Esophagus squamous epithelium (tissue), 5 donors: ENCODE measurements at places on chromosomes 11 and 22.

DNA sequence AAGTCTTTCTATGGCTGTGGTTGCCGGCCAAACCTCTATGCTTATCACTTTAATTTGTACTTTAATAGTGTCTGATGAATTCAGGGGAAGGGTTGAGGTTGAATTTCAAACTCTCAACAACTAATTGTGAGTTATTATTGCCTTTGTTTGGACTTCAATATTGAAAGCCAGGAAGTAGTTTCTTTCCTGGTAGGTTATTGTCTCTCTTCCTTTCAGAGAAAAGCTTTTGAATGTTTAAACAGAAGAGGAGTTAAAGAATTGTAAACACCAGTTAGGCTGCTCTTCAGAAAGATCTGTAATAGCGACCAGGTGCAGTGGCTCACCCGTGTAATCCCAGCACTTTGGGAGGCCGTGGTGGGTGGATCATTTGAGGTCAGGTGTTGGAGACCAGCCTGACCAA, 22.2 kb downstream of the NNMT start:
- no peak for DNase-seq

GRCh38 chr11:18145025-18145424, 12.7 kb downstream of the MRGPRX3 start:
- no peak for DNase-seq

DNA sequence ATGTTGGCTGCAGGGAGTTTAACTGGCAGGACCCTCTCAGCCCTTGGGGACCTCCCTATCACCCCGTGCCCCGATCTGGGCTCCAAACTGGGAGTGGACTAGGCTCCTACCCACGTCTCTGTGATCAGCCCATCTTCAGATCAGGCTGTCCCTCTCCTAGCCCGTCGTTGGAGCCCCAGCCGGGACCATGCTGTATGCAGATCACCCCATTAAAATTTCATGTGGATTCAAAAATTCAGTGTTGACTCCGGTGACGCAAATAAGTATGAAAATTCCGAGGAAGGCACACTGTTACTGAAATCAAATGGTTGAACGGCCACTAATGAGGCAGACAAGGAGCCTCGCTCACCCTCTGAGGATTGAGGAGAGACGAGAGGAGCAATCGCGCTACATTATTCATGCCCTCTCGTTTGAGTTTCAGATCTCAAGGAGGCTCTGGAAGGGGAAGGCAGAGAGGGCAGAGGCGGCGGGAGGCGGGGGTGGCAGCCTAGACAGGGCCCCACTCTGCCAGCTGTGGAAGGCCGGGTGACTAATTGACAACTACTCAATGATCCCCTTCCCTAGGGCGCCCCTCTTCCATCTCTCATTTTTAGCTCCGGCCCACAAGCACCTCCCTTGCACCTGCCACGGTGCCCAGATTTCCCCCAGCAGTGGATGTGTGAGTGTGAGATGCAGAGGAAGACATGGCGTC, 255.4 kb downstream of the MIAT start:
- no peak for DNase-seq

DNA sequence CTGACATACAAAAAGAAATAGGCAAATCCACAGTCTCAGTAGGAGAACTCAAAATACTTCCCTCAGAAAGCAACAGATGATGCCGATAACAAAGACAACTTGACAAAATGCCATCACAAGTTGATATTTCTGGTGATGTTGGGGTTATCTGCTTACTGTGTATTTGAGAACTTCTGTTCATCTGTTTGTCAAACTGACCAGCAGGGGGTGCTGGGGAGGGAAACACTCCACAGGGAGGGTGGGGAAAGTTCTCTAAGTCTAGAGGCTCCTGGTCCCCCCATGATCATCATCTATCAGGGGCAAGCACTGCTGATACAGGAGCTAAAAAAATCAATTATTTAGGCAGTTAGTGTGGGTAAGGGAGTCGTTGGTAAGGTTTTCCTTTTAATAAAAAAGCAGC, 19.2 kb downstream of the GLYATL1 start:
- DNase-seq, result no peak

DNA sequence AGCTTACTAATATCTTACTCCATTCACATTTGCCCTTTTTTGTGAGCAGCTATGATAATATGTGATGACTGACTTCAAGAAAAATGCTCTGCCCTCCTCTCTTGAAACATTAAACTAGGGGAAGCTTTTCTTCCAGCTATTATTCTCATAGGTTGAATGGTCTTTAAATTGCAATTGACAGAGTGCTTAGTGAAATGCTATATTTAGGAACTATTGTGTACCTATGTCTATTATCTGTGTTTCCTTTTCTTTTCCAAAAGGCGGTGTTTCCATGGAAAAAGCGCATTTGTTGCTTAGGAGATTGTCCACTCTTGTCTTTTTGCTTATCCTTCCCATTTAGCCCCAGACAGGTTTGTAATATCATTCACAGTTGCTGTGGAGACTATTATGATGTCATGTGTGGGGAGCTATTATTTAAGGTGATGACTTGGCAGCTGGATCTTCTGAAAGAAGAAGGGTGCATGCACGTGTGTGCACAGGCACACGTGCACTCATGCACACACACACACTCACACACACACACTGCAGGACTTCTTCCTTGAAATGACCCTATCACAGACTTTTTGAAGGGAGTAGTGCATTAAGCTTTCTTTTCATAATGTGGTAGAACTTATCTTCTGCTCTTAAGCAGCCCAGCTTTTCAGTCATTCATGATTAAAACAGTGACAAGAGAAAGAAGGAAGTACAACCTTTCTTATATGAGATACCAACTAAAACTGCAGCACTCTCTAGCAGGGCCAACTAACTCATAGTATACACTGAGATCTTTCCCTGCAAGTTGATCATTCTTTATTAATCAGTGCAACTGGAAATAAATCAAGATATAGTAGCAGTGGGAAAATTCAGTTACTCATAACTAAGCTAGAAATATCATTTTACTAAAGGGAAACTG, 340.8 kb upstream of the MTNR1B start:
- no peak for DNase-seq

DNA sequence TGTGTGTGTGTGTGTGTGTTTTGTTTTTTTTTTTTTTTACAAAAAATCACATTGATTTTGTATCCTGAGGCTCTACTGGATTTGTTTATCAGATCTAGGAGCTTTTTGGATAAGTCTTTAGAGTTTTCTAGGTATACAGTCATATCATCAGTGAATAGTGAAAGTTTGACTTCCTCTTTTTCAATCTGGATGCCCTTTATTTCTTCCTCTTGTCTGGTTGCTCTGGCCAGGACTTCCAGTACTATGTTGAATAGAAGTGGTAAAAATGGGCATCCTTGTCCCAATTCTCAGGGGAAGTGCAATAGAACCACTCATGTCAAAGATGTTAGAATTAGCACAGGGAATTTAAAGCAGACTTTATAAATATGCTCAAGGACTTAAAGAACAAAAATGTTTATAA, 32.6 kb upstream of the PRDM11 start:
- DNase-seq, result no peak

DNA sequence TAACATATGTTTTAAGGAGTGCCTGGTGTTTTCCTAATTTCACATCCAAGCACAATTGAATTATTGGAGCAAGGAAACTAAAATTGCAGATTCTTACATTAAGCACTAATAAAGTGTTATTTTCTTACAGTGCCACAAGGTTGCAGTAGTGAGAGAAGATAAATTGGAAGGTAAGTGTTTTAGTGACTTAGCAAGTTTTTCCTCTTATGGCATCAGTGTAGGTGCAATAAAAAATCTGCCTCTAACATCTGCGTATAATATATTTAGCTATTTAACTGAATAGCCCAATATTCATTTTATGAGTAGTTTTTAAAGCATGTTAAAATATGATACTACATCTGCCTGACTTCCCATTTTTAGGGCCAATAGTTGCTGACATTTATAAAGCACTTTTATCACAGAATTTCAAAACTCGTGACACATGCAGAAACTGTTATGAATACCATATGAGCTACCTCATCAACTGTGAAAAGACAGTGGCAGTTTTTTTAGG, 19.0 kb downstream of the POLD3 start:
- DNase-seq, result no peak

GRCh38 chr22:24133187-24133965, 47.9 kb upstream of the SUSD2 start:
- no peak for DNase-seq

DNA sequence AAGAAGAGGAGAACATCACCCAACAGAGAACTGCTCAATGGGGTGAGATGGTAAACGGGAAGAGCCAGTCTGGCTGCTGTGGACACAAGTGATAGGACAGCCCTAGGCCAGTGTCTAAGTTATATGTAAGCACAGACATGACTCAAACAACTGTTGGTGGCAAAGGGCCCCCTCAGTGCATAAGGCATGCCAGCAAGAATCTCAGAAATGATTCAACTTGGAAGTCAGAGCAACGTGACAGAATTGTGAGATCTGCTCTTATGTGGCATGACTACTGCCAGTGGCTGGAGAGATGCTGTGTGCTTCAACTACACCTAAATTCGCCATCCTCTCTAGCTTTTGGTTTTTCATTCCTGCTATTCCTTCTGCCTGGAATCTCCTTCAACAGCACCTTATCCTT, 7.4 kb downstream of the SLN start:
- no peak for DNase-seq

DNA sequence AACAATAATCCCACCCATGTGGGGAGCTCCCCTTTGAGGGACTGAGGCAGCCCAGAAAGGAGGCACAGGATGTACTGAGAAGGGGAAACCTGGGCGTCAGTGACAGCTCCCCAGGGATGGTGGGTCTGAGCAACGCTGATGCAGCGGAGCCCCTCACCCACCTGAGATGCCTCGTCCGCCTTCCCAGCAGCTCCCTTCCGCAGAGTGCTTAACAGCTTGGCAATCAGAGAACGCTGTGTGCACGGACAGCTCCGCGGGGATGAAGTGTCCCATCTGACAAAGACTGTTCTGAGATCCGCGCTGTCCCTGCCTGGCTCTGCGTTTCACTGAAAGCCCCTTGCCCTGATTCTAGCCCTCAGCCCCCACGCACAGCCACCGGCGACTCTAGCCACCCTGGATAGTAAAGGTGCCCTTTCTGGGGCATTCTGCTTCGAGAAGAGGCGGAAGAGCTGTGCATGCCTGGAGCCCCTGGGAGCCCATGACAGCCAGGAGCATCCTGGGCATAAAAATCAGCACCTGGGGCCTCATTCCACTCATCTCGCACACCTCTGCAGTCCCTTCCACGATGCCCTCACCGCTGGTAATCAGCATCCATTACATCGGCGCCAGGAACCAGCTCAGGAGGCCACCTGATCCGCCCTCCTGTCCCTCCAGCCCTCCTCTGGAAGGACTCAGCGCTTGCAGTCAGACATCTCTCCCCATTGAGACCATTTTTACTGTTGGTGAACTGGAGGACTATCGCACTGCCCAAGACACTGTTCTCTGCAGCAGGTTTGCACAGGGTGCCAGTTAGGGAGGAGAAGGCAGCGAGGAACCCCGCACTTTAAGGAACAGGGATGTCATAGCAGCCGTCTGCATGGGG, 10.7 kb downstream of the KCNJ5 start:
- no peak for DNase-seq

GRCh38 chr11:122803306-122803705, 35.0 kb upstream of the CRTAM start:
- DNase-seq, result no peak

GRCh38 chr11:69427337-69427736, 54.1 kb upstream of the LINC01488 start:
- no peak for DNase-seq

DNA sequence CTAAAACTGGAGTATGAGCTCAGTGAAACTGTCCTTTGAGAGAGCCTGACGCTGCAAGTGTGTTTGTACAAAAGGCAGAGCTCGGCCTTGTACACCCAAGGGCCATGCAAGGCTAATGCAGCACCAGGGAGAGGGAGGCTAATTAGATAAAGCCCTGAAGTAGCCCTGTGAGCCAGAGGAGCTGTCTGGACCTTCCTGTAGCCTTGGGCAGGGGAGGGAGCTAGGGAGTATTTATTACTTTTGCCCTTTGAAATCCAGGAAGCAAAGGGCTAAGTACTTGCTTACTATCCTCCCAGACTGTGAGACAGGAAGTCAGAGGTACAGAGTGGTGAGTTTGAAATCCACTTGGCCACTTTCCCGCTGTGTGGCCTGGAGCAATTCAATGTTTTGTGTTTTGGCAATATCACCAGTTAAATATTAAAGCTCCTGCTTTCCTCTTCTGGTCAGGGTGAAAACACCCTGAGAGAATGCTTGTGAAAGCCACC, 10.2 kb upstream of the LDHA start:
- no peak for DNase-seq

DNA sequence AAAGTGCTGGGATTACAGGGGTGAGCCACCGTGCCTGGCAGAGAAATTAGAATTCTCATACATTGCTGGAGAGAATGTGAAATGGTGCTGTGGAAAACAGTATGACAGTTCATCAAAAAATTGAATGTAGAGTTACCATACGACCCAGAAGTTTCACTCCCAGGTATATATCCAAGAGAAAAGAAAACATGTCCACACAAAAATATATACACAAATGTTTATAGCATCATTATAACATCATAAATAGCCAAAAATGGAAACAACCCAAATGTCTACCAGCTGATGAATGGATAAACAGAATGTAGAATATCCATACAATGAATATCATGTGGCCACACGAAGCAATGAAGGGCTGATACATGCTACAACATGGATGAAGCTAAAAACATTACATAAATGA, 34.6 kb downstream of the MED15 start:
- no peak for DNase-seq

DNA sequence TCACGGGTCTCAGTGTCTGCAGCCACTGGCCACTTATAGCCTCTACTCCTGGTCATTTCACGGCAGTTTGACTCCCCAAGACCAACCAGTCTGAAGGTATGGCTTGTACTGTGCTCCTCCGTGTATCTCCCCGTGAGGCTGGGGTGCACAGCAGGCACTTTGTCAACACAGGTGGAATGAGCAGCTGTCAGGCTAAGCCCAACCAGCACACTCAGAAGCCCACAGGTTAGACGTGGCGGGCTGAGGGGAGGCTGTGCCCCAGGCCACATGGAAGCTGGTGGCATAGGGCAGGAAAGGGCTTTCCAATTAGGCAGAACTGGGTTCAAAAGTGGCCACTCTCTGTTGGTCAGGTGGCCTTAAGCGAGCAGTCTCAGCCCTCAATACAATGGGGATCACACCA, 7.0 kb downstream of the TP53I11 start:
- DNase-seq, result no peak

- no peak for DNase-seq
Observed at GRCh38 chr11:59854871-59855270, 9.6 kb upstream of the CBLIF start.

DNA sequence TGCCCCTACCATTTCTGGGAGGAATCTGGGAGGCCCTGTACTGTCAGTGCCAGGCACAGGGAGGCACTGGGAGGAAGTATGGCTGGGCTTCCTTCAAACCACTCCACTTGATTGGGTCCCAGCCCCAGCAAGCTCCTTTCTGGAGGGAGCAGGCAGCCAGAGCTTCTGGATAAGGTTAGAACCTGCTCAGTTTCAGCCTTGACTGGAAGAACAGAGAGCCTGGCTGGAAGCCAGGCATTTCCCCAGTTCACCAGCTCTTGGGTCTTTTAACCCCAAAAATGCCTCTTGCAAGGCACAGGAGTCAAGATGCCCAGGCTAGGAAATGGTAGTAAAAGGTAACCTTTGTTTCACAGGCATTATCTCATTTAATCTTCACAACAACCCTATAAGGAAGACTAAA, 9.0 kb upstream of the KCTD14 start:
- no peak for DNase-seq
